ENCODE measurements at places on chromosomes 1 and 21. TPM values are rescaled to one million over a fixed set of nuclear protein-coding genes. Genes with fewer than 3 reads are reported as not detected.

- DNase-seq: no peak
- no peak overlapping the region for H3K4me3 ChIP-seq
- no peaks in the 10 kb centered on the region for H3K36me3 ChIP-seq
- no peaks in the 10 kb centered on the region for H3K4me1 ChIP-seq
- H3K27ac ChIP-seq: no peak overlapping the region
- no peaks in the 10 kb centered on the region for H3K27me3 ChIP-seq
Observed at GRCh38 chr1:65343286-65343685, 33.9 kb downstream of the DNAJC6 start.

The SH2D1B gene
- total RNA-seq: 1.5 TPM

- no peak overlapping the region for H3K4me3 ChIP-seq
- no peaks in the 10 kb centered on the region for H3K36me3 ChIP-seq
- no peak overlapping the region for H3K27ac ChIP-seq
- DNase-seq: peak; percentile 37
- H3K4me1 ChIP-seq: no peaks in the 10 kb centered on the region
- no peaks in the 10 kb centered on the region for H3K27me3 ChIP-seq
Observed at GRCh38 chr1:234168061-234168724, 205.1 kb upstream of the COA6 start.

DNA sequence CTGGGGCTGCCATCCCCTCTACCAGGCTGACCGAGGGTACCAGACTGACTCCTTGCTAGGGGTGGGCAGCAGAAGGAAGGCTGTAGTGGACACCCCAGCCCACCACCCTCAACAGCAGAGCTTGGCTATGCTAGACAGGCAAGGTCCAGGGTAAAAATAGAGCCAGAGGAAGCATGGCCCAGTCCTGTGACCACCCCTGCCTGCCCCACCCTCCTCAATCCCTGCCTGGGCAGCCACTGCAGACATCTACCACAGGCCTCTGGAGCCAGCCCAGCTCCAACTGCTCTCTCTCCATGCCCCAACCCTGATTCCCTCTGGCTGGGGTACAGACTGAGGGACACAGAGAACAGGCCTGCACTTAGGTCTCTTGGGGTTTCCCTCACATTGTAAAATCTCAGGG lies 1.7 kb downstream of the S100A1 start:
- no peak overlapping the region for H3K4me3 ChIP-seq
- no peaks in the 10 kb centered on the region for H3K27me3 ChIP-seq
- peaks cover 10% of the 10 kb centered on the region for H3K4me1 ChIP-seq
- peak overlapping the region; percentile 46 for H3K27ac ChIP-seq
- no peak for DNase-seq
- peaks cover 3% of the 10 kb centered on the region for H3K36me3 ChIP-seq

The MIGA1 gene
- total RNA-seq: 12.5 TPM

- no peak overlapping the region for H3K4me3 ChIP-seq
- no peak for DNase-seq
- H3K27me3 ChIP-seq: no peaks in the 10 kb centered on the region
- no peaks in the 10 kb centered on the region for H3K4me1 ChIP-seq
- H3K27ac ChIP-seq: no peak overlapping the region
Observed at GRCh38 chr21:33622253-33622652, 19.3 kb downstream of the CRYZL1 start.
